H1 (cell line): ENCODE measurements at places on chromosomes 2 and 18. TPM values are rescaled to one million over a fixed set of nuclear protein-coding genes. Genes with fewer than 3 reads are reported as not detected.

DNA sequence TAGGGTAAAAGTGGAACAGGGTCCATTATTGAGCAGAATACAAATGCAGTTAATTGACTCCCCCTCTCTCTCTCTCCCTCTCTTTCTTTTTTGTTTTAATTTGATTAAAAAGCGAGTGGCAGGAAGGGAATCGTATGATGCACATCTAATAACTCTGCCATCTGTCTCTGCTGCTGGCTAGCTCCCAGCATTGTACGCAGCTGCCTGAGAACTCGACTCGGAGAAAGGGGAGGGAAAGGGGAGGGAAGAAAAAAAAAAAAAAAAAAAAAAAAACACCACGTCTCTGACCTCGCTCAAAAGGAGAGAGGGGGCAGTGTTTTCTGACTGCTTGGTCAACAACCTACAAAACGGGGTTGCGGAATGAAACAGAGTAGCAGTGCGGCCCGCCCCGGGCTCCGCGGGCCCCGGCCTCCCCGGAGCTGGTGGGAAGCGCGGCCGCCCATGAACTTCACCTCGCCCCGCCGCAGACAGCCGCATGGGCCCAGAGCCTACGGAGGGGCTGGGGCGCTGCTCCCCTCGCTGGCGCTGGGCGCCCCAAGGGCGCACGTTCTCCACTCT is 265.7 kb downstream of the TCF4 start:
- DNase-seq: peak; percentile 77

DNA sequence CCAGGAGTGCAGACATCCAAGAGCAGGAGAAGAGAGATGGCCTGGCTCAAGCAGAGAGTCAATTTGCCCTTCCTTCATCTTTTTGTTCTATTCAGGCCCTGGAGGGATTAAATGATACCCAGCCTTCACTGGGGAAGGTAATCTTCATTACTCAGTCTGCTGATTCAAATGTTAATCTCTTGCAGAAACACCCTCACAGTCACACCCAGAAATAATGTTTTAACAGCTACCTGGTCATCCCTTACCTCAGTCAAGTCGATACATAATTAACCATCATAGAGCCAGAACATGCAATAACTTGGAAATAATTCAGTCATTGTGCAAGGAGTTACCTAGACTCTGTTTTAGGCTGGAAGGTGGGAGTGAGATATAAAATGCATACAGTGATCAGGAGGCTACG is 163.7 kb upstream of the TNP1 start:
- DNase-seq: no peak

- no peak for DNase-seq
Measured at GRCh38 chr2:144480285-144480684, 39.6 kb downstream of the ZEB2 start.

Gene TEX44
- 0.06 TPM in 1 of 2 replicates, not detected in the other for polyA plus RNA-seq

- DNase-seq: no peak
Measured at GRCh38 chr2:46798041-46798440, 117.6 kb downstream of the MCFD2 start.

DNA sequence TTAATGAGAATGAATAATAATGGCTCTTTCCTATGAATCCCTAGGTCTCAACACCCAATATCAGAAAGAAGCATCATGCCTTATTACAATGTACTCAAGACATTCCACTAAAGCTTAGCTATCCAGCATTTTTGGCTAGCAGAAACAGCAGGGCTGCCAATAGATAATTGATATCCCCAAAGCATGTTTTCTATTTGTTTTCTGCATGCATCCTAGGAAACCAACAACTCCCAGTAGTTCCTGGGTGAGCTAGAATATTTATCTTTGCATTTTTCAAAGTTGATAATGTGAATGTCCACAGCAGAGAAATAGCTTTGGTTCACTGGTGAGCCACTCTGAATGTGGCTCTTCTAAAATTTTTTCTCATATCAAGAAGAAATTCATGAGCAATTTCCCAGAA is 5.8 kb upstream of the ANTXR1 start:
- DNase-seq: no peak

DNA sequence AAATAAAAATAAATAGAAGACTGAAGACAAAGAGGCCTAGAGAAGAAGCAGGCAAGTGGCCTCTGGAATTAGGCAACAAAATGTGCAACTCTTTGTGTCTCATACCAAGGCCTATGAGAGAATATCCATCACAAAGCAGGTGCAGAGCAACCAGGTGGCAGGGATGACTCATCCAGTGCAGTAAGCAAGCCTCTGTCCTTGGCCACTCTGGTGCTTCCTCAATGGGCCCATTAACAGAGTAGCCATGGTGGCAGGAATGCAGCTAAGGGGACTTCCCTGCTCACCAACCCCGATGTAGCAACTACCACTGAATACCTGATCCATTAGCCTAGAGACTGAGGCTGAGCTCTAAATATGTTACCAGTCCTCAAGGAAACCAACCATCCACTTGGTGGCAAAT is 11.0 kb upstream of the EPG5 start:
- DNase-seq: no peak

DNA sequence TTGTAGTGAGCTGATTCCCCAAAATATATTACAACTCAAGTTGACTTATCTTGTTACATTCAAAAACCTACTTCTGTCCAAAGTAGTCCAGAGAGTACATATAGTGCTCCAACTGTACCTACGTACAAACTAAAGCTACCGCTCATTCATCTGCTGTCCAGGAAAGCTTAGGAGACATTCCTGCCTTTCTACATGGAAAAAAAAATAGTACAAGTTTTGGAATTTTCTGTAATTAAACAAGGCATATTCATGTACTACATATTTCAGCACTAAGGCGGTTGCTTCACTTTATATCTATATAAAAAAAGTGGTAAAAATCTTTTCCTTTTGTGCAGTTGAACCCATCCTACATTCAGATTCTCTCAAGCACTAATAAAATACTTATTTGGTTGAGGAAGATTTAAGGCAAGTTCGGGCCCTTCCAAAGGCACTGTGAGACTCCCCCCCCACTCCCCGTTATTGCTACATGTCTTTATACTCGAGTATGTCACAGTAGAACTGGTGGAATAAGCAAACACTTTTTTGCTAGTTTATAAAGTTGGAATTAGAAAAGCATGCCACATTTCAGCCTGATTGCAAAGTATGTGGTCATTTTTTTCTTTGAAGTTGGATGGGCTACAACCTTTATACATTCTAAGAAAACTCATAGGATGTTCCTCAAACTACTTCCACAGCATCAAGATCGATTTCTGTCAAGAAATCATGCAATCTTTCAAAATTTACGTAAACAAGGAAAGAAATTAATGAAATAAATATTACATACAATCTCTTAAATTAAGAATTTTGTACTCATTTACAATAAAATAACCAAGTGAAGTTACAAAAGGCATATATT is 3.7 kb downstream of the ZFP36L2 start:
- no peak for DNase-seq

DNA sequence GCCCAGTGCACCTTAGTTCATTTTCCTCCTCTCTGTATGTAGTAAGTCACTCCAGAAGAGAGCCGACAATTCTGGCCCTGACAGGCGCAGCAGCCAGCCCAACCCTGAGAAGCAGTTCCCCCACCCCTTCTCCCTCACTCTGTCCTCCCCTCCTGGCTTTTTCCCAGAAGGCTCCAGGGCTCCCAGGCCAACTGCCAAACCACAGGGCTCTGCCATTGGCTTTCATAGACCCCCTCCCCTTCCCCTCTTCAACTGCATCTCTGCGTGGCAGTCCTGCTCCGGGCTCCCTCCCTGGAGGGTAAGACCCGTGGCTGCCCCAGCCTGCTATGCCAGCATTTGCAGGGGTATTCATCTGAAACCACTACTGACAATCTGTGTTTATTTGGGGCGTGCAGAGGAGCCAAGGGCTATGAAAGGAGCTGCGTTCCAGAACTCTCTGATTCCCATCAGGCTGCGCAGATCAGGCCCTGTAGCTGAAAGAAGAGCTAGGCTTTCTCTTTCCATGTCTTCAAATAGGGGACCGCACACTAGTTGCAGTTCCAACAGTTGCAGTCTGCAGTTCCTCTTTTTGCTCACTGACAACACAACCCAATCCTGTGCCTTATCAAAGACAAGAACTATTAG is 388.6 kb upstream of the TNP1 start:
- DNase-seq: no peak

Gene EMILIN1
- 1.9 and 3.1 TPM in 2 replicates for polyA plus RNA-seq

DNA sequence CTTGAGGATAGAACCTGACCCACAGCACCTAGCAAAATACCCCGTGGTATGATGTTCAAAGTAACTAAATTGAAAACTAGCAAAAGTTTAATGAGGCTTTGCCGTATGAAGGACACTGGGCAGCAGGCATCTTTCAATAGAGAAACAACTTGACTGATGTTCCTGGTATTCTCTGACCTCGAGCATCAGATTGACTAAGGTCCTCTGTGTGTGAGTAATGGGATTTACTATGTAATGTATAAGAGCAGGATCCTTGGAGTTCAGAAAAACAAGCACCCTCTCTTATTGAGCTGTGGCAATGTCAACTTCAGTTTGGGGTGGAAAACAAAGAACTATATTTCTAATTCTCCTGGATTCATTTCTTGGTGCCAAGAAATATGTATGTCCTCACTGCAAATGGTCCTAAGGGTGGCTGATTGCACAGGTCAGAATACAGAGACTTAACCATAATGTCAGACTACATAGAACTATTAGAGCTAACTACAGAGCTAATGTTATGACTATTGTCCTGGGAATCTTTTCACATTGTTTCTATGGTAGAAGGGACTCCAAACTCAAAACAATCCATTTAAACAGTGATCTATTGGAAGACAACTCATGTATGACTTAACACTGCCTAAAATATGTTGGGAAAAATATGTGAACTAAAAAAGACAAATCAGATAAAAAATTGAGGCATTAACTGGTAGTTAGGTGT is 4.4 kb downstream of the TNFAIP6 start:
- no peak for DNase-seq

GRCh38 chr18:2884706-2885285 is 38.0 kb downstream of the EMILIN2 start:
- DNase-seq: peak; percentile 28

GRCh38 chr2:231238689-231239088 is 40.3 kb downstream of the ARMC9 start:
- DNase-seq: no peak

Gene LYG2
- not detected in 2 replicates for polyA plus RNA-seq

DNA sequence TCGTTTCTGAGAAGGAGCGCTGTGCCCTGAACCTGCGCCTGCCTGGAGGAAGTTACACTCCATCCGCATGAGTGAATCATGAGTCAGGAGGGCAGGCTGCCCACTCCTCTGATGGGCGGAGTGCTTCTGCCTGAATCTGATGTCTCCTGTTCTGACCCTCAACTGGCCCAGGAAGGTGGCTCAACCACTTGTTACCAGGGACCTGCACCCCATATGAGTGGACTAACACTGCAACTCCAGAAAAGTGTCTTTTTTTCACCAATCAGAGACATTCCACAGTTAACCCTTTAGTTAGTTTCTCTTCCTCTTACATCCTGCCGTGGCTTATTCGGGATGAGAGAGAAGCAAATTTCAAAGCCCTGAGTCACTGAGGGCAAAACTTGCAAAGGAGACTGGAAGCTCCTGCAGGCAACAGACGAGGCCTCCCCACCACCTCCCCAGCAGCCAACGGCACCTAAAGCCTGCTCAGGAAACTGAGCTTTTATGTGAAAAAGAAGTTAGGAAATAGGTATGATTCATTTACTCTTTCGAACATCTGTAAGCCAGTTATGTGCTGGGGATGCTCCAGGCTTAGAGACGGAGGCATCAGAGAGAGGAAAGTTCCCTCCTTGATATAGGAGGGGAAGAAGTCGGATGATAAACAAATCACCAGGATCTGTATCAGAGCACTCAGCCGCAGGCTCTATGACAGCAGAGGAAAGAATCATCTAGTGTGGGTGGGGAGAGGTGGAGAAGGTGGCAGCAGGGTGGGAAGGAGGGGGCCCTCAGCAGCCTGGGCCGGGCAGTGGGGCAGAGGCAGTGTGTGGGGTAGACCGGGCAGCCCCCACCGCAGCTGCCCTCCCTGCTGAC is 30.9 kb downstream of the MBP start:
- DNase-seq: peak; percentile 45

DNA sequence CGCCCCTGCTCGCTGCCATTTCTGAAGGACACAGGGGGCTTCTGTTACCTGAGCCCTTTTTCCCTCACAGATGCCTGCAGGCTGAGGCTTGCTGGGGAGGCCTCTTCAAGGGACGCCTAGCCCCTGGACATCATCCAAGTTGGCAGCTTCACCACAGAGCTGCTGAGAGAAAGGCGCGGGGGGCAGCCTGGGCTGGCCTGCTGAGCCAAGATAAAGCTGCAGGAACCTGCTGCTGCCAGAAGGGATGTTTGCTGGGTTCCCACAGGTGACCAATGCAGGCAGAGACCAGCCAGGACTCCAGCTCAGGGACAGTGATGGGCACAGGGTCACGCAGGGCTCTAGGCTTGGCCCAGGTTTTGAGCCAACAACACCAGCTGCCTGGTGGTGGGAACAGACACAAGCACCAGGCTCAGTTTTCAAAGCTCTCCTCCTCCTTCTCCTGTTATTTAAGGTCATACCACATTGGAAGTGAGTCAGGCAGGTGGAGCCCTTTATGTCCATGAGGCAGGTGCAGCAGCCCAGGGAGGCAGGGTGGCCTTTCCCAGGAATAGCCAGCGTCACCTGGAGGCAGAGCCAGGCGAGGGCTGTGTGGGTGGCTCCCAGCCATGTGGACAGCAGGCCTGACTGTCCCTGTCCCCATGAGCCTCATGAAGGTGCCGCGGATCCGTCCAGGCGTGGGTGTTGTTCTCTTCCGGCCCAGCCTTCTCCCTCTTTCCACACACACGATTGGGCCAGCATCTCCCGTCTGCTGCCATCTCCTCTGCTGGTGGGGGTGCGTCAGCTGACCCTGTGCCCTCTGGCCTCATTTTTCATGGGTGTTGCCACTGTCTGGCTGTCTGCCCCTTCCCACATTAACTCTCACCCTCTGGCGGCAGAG is 515.5 kb upstream of the MYT1L start:
- no peak for DNase-seq

DNA sequence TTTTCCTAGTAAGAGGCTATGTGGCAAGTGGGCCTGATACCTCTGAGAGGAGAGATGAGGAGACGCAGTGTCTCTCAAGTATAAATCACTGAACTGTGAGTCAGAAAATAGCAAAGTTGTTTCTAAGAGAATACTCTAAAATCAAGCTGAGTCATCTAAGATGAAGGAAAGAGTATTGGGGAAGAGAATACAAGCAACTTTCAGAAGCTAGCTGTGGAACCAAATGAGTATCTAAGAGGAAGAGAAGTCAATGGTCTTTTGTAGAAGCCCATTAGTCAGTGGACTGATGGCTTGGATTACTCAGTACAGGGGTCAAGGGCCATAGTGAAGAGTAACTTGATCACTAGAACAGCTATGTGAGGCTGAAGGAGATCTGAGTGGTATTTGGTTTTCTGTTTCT is 2.7 kb upstream of the DCC start:
- DNase-seq: no peak

- no peak for DNase-seq
Measured at GRCh38 chr18:48108136-48108535, 177.7 kb upstream of the SMAD2 start.

- DNase-seq: no peak
Measured at GRCh38 chr2:38935568-38936172, 46.0 kb downstream of the ARHGEF33 start.

GRCh38 chr18:36537289-36537688 is 239.8 kb downstream of the FHOD3 start:
- DNase-seq: peak; percentile 35

DNA sequence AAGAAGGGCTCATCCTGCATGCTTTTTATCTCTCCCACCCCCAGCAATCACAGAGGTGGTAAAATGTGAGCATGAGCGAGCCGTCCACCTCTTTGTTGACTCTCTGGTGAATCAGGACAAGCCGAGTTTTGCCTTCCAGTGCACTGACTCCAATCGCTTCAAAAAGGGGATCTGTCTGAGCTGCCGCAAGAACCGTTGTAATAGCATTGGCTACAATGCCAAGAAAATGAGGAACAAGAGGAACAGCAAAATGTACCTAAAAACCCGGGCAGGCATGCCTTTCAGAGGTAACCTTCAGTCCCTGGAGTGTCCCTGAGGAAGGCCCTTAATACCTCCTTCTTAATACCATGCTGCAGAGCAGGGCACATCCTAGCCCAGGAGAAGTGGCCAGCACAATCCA is 19.5 kb downstream of the LIPG start:
- no peak for DNase-seq
